Mesothelial cell of epicardium (in vitro differentiated cells): ENCODE measurements at places on chromosomes 1 and 21.

DNA sequence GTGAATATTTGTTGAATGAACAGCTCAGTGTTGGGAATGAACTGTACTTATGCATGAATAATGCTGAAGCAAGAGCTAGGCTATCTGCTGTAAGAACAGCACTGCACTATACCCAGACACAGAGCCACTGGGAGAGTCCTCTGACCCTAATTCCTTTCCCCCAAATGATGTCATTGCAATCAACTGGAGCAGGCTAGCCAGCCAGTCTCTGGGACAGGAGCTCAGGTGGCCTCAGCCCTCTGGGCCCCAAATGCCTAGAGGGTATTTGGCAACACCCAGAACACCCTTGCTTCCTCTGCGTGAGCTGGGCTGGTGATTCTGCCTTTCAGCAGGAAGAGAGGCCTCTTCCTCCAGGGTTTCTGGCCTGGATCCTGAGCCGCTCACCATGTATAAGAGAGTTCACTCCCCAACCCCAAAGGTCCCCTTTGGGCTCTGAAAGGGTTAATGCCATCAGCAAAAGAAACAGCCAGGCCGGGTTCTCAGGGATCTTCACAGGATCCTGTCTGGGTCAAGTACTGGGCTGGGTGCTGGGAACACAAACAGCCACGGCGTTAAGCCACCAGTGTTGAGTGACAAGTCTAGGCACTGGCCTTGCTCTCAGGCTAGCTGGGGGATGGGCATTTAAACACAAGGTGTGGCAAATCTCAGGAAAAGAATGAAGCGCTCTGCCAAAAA lies 3.7 kb upstream of the PADI4 start:
- no peak overlapping the region for H3K27ac ChIP-seq
- no peak for DNase-seq
- H3K27me3 ChIP-seq = no peaks in the 10 kb centered on the region
- no peak overlapping the region for H3K4me3 ChIP-seq

DNA sequence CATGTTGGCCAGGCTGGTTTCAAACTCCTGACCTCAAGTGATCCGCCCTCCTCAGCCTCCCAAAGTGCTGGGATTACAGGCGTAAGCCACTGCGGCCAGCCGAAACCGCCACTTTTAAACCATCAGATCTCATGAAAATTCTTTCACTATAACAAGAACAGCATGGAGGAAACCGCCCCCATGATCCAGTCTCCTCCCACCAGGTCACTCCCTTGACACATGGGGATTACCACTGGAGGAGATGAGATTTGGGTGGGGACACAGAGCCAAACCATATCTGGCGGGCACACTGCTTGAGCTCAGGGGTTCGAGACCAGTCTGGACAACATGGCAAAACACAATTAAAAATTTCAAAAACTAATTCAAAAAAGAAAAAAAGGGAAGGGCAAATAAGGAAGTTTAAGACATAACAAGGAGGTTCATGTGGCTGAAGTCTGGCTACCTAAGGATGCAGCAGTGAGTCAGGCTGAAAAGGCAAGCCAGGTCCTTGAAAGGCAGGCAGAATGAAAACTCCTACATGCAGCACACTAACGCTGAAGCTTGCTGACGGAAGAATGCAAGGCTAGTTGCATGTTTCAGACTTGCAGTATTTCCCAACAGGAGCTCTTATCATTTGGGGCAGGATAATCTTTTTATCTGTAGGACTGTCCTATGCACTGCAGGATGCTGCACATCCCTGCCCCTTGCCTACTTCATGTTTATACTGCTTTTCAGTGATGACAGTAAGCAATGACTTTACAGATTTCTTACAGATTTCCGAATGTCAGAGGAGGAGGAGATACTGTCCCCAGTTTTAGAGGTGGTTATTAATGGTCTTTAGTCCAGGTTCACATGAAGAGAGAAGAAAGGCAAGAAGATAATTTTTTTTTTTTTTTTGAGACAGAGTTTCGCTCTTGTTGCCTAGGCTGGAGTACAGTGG lies 49.3 kb downstream of the FBXO42 start:
- H3K4me3 ChIP-seq = no peak overlapping the region
- DNase-seq = no peak
- H3K4me1 ChIP-seq = peaks cover 5% of the 10 kb centered on the region
- peak overlapping the region; percentile 59 for H3K27ac ChIP-seq
- H3K36me3 ChIP-seq = peaks cover 40% of the 10 kb centered on the region

- no peak overlapping the region for H3K27ac ChIP-seq
- peaks cover 7% of the 10 kb centered on the region for H3K36me3 ChIP-seq
- H3K4me1 ChIP-seq = peaks cover 59% of the 10 kb centered on the region
Observed at GRCh38 chr21:15772654-15773053, 42.9 kb downstream of the USP25 start.

GRCh38 chr1:53732409-53732808 lies 6.6 kb downstream of the GLIS1 start:
- H3K27ac ChIP-seq = no peak overlapping the region
- peaks cover 35% of the 10 kb centered on the region for H3K4me1 ChIP-seq
- DNase-seq = no peak
- H3K4me3 ChIP-seq = no peak overlapping the region

DNA sequence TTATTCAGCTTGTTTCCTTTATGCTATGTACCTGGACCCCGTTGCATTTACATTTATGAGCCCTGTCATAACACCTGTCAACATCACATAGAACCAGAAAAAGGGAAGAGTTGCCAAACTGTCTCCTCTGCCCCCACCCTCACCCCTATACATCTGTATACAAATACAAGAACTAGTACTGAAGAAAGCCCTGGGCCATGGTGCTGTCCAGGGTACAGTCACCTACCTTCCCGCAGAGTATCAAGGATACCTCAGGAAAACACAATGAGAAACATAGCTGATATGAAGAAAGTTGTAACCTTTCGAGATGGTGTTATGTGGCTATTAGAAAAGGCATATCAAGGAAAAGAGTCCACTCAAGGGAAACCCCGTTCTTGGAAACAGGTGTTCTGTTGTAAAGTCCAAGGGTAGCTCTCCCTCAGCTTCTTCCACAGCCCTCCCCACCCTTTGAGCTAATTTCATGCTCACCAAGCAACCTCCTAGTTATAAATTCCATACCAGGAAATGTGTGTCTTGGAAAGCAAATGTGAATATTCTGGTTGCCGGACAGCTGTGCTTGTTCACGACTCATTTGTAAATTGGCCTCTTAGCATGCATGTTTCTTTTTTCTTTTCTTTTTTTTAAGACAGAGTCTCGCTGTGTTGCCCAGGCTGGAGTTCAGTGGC lies 16.7 kb upstream of the AVPR1B start:
- H3K4me3 ChIP-seq = no peak overlapping the region
- no peaks in the 10 kb centered on the region for H3K36me3 ChIP-seq
- no peak for DNase-seq
- H3K27me3 ChIP-seq = peaks cover 21% of the 10 kb centered on the region
- no peaks in the 10 kb centered on the region for H3K4me1 ChIP-seq
- H3K27ac ChIP-seq = no peak overlapping the region

DNA sequence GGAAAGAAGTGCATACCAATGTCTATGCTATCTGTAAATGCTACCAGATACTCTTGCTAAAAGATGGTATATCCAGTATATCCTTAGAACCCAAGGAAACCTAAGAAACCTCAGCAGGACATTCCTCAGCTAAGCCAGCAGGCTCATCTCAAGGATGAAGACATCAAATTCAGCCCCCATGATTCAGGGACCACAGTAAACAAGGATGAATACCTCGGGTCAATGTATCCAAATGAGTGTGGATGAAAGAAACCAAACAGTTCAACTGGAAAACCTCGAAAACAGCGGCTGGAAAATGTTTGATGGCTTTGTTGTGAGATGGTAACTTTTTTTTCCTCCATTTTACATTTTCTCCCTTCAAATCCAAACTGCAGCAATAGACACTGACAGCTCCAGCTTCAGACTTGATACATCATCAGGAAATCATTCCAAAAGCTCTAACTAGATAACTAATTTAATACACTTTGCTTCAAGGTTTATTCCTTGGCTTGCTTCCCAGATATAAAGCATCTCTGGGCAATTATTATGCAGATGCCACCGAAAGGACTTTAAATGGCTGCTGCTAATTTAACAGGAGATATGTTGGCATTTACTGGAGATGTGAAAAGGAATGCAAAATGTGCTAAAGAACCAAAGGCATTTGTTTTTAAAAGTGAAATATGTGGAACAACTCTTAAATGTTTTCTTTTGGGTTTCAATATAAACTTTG lies 73.6 kb downstream of the SMYD2 start:
- H3K36me3 ChIP-seq = peaks cover 31% of the 10 kb centered on the region
- no peaks in the 10 kb centered on the region for H3K27me3 ChIP-seq
- H3K4me1 ChIP-seq = peaks cover 22% of the 10 kb centered on the region
- peak overlapping the region; percentile 52 for H3K27ac ChIP-seq
- DNase-seq = no peak
- no peak overlapping the region for H3K4me3 ChIP-seq

GRCh38 chr1:41894808-41895483 lies 23.8 kb downstream of the HIVEP3 start:
- no peak overlapping the region for H3K27ac ChIP-seq
- no peak for DNase-seq
- no peak overlapping the region for H3K4me3 ChIP-seq
- H3K4me1 ChIP-seq = peaks cover 17% of the 10 kb centered on the region
- H3K27me3 ChIP-seq = no peaks in the 10 kb centered on the region

- H3K27me3 ChIP-seq = no peaks in the 10 kb centered on the region
- no peak overlapping the region for H3K27ac ChIP-seq
- no peaks in the 10 kb centered on the region for H3K4me1 ChIP-seq
- H3K4me3 ChIP-seq = no peak overlapping the region
- H3K36me3 ChIP-seq = no peaks in the 10 kb centered on the region
Observed at GRCh38 chr1:30038134-30039025, 685.0 kb downstream of the MATN1 start.

DNA sequence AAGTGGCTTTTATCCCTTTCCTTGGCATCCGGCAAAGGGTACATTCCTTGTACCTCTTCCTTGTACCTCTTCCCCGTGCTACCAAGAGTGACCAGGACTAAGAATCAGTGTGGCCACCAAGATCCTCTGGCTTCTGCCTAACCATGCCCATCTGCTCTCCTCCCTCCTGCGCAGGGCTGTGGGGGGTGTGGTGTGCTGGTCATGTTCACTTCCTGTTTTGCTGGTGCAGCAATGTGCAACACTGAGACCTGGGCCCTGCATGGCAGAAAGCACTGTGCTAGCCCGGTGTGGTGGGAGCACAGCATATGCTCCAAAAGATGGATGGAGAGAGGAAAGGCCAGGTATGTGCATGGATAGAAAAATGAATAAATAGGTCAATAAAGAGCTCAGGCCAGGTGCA lies 33.3 kb upstream of the TENT5C start:
- H3K27me3 ChIP-seq = no peaks in the 10 kb centered on the region
- H3K4me3 ChIP-seq = no peak overlapping the region
- no peak for DNase-seq
- no peak overlapping the region for H3K27ac ChIP-seq
- H3K36me3 ChIP-seq = no peaks in the 10 kb centered on the region
- peaks cover 10% of the 10 kb centered on the region for H3K4me1 ChIP-seq

DNA sequence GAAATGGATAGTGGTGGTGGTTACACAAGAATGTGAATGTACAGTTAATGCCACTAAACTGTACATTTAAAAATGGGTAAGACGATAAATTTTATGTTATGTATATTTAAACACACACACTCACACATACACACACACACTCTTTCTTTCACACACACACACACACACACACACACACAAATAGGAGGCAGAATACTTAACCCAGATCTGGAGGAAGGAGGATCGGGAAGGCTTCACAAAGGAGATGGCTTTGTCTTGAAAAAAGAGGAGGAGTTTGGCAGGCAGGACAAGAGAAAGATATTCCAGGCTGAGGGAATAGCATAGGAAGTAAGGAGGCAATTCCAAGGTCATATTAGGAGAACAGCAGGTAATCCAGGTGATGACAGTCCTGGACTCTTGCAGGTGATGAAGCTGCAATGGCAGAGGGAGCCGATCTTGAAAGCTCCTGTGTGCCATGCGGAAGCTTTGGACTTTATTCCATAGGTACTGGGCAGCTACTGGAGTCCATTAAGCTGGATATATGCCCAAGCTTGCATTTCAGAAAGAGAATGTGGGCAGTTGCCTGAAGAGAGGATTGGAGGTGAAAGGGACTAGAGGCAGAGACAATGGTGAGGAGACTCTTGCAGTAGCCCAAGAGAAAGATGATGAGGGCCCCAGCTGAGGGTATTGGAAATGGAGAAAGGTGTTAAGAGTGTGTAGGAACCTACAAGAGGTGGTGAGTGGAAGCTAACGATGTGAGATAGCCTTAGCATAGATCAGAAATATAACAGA lies 15.4 kb upstream of the LYST start:
- no peak overlapping the region for H3K4me3 ChIP-seq
- no peaks in the 10 kb centered on the region for H3K36me3 ChIP-seq
- no peak overlapping the region for H3K27ac ChIP-seq
- H3K4me1 ChIP-seq = no peaks in the 10 kb centered on the region
